ENCODE measurements at places on chromosomes 16 and 17. TPM values are rescaled to one million over a fixed set of nuclear protein-coding genes. Genes with fewer than 3 reads are reported as not detected.
A peak's percentile ranks its signal among the peaks of the same experiment; 100 is the strongest.

CCL5 gene
- total RNA-seq: 1.1 TPM

DNA sequence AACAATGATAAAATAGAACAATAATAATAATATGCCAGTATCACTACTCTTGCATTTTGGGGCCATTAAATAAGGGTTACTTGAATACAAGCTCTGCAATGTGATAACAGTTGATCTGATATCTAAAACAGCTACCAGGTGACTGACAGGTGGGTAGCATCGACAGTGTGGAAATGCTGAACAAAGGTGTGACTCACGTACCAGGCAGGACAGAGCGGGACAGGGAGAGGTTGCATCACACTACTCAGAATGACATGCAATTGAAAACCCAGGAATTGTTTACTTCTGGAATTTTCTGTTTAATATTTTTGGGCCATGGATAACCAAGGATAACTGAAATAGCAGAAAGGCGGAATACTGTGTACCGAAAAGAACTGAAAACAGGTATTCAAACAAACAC is 15.8 kb upstream of the ZNF19 start:
- H3K27ac ChIP-seq: no peak overlapping the region
- H3K4me1 ChIP-seq: no peaks in the 10 kb centered on the region
- no peaks in the 10 kb centered on the region for H3K36me3 ChIP-seq
- DNase-seq: no peak

DNA sequence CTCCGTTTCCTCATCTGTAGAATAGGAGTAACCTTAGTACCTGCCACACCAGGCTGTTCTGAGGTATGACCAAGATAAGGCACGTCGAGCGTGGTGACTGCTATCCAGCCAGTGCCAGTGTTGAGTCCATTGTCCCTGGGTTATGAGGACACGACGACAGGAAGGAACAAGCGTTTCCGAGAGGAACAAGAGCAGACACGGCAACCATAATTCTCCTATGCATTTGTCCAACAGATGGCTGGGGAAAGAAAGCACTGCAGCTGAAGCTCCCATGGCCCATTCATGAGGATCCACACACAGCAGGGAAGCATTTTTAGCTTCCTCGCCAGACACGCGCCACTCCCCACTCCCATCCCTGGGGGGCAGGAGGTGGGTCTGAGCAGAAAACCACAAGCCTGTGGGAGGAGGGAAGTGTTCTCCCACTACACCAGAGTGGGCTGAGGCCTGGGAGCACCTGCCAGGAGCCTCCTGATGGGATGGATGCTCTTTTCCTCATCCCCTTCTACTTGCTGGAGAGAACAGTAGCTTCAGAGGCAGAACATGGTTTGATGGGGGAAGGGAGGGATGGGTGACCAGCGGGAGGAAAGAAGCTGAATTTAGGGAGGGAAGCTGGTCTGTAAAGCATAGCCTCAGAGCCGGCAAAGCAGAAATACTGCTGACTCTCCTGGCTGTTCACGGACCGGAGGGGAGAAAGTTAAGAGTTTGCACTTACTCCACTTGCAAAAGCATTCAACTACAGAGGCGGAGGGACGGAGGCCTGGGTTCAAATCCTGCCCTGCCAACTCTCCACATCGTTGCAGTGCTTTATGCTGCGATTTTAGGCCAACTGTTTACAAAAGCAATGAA is 2.7 kb downstream of the COTL1 start:
- H3K4me1 ChIP-seq: peaks cover 26% of the 10 kb centered on the region
- no peak for DNase-seq
- no peak overlapping the region for H3K27ac ChIP-seq
- no peaks in the 10 kb centered on the region for H3K27me3 ChIP-seq

DNA sequence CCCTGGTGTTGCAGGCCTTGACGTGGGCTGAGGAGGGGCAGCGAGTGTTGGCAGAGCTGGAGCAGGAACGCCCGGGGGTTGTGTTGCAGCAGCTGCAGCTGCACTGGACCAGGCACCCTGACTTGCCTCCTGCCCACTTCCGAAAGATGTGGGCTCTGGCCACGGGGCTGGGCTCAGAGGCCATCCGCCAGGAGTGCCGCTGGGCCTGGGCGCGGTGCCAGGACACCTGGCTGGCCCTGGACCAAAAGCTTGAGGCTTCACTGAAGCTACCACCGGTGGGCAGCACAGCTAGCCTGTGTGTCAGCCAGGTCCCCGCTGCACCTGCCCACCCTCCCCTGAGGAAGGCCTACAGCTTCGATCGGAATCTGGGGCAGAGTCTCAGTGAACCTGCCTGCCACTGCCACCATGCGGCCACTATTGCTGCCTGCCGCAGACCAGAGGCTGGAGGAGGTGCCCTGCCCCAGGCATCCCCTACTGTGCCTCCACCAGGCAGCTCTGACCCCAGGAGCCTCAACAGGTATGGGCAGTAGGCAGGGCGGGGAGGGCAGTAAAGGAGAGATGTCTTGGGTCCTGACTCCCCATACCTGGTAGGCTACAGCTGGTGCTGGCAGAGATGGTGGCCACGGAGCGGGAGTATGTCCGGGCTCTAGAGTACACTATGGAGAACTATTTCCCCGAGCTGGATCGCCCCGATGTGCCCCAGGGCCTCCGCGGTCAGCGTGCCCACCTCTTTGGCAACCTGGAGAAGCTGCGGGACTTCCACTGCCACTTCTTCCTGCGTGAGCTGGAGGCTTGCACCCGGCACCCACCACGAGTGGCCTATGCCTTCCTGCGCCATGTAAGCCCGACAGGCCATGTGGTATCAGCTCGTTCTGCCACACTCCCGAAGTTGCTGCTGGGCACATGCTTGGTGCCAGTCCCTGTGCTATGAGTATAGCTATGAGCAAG is 5.6 kb downstream of the PLEKHG4 start:
- H3K36me3 ChIP-seq: no peaks in the 10 kb centered on the region
- H3K4me1 ChIP-seq: no peaks in the 10 kb centered on the region
- H3K4me3 ChIP-seq: no peak overlapping the region

CHST5 gene
- total RNA-seq: not detected

- no peaks in the 10 kb centered on the region for H3K4me1 ChIP-seq
- no peak for DNase-seq
- no peak overlapping the region for H3K4me3 ChIP-seq
- no peak overlapping the region for H3K27ac ChIP-seq
- H3K27me3 ChIP-seq: no peaks in the 10 kb centered on the region
These were observed 53.4 kb downstream of the MEOX1 start for GRCh38 chr17:43608313-43608712.

- no peak overlapping the region for H3K4me3 ChIP-seq
- H3K27me3 ChIP-seq: peaks cover 38% of the 10 kb centered on the region
- H3K27ac ChIP-seq: no peak overlapping the region
- no peaks in the 10 kb centered on the region for H3K36me3 ChIP-seq
- H3K4me1 ChIP-seq: peaks cover 55% of the 10 kb centered on the region
These were observed 3.2 kb downstream of the ARHGAP27 start for GRCh38 chr17:45429339-45430005.

CLCN7 gene
- 70.8 TPM for total RNA-seq

CES5A gene
- total RNA-seq: 0.51 TPM

CACNG1 gene
- not detected for total RNA-seq

DNA sequence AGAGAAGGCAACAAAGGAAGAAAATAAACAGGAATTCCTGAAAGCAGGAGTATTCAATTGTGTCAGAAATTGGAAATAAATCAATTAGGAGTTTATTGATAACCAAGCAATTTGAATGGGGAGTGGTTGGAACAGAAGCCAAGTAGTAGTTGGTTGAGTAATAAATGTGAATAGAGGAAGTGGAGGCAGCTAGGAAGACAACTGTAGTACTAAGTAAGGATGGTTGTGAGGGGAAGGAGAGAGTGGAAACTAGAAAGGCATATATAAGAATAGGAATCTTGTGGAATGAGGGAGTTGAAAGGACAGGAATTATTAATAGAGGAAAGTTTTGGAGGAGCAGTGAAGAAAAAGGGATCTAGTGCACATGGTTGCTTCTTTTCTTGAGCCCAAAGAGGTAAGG is 34.4 kb downstream of the NFAT5 start:
- no peak for DNase-seq
- H3K4me1 ChIP-seq: peaks cover 29% of the 10 kb centered on the region
- no peak overlapping the region for H3K4me3 ChIP-seq
- no peaks in the 10 kb centered on the region for H3K27me3 ChIP-seq
- H3K36me3 ChIP-seq: no peaks in the 10 kb centered on the region

DNA sequence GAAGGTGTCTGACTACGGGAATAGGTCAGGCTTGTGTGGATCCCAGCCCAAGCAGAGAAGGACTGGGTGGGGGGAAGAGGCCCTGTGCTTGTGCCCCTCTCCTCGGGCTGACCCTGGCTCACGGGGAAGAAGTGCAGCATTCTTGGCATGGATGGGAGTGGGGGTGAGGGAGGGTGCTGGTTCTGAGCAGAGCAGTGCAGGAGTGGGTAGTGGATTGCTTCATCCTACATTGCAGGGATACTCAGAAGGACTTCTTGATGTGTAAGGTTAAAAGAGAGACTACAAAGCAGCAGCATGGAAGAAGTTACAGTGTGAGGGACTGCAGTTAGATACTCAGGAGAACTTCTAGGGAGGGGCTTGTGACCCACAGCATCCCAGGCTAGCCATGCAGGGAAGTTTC is 2.1 kb downstream of the ARHGAP23 start:
- H3K4me3 ChIP-seq: no peak overlapping the region
- H3K4me1 ChIP-seq: peaks cover 78% of the 10 kb centered on the region
- H3K27ac ChIP-seq: peak overlapping the region; percentile 96
- DNase-seq: no peak

GRCh38 chr16:57000271-57001025 is 11.1 kb downstream of the NLRC5 start:
- no peak overlapping the region for H3K4me3 ChIP-seq
- peak; percentile 81 for DNase-seq
- H3K4me1 ChIP-seq: peaks cover 23% of the 10 kb centered on the region
- H3K27me3 ChIP-seq: no peaks in the 10 kb centered on the region
- H3K27ac ChIP-seq: peak overlapping the region; percentile 82

HLF gene
- 18.7 TPM for total RNA-seq

SRL gene
- 584 TPM for total RNA-seq

MYO15B gene
- 27.4 TPM for total RNA-seq

Measured in heart left ventricle (tissue), 16 donors.